Spinal cord (tissue), 10 donors: ENCODE measurements at places on chromosomes 5 and 9.
A peak's percentile ranks its signal among the peaks of the same experiment; 100 is the strongest.

DNA sequence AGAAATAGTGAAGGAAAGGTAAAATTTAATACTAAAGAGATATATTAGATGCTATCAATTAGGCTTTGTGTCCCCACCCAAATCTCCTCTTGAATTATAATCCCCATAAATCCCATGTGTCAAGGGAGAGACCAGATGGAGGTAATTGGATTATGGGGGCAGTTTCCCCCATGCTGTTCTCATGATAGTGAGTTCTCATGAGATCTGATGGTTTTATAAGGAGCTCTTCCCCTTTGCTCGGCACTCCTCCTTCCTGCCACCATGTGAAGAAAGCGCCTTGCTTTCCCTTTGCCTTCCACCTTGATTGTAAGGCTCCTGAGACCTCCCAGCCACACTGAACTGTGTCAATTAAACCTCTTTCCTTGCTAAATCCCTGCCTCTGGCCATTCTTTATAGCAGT lies 697.0 kb upstream of the RGMB start:
- DNase-seq = no peak

DNA sequence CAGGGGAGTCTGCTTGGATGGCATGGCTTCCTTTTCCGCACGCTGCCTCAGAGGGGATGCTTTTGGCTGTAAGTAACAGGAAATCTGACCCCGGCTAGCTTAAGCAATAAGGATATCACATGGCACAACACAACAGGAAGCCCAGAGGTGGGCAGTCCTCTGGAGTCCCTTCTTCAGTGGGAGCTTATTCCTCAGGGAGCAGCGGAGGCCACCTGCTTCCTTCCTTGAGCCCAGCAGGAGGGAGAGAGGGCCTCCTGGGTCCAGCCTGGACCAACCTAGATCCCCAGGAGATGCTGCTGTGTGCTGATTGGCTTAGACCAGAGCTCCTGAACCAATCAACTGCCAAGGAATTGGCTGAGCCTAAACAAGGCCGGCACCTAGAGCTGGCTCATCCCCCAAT lies 66.3 kb downstream of the C9orf50 start:
- no peak for DNase-seq

- no peak for DNase-seq
Observed at GRCh38 chr5:176545737-176546509, 3.2 kb upstream of the CDHR2 start.

GRCh38 chr5:178589180-178590140 lies 733 bp downstream of the COL23A1 start:
- no peak for DNase-seq

DNA sequence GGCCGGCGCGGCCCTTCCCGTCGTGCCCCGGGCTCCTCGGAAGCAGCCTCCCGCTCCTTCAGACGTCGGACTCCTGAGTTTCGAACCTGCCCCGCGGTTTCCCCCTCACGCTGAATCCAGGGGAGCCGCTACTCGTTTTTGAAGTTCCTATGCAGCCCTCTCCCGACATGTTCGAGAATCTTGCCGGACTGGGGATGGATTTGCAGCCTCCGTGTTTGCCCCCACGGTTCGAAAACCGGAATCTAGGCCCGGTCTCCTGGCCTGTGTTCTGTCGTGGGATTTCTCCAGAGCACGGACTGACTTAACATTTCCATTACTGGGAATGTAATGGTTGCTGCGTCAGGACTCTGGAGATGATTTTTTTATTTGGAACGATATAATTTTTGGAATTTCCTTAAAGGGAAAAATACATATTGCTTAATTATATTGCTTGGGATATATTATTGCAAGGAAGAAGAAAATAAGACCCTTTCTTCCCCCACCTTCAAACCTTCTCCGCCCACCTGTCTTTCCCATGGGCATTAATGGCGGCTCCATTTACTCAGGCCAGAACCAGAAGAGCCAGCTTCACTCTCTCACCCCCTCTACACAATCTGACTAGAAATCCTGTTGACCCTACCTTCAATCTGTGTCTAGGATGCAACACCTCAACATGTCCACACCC lies 8.5 kb upstream of the MGAT1 start:
- DNase-seq = peak; percentile 25

- no peak for DNase-seq
Observed at GRCh38 chr9:86836797-86837196, 110.5 kb downstream of the GAS1 start.
